ENCODE measurements at places on chromosomes 11 and 22. TPM values are rescaled to one million over a fixed set of nuclear protein-coding genes. Genes with fewer than 3 reads are reported as not detected.

DNA sequence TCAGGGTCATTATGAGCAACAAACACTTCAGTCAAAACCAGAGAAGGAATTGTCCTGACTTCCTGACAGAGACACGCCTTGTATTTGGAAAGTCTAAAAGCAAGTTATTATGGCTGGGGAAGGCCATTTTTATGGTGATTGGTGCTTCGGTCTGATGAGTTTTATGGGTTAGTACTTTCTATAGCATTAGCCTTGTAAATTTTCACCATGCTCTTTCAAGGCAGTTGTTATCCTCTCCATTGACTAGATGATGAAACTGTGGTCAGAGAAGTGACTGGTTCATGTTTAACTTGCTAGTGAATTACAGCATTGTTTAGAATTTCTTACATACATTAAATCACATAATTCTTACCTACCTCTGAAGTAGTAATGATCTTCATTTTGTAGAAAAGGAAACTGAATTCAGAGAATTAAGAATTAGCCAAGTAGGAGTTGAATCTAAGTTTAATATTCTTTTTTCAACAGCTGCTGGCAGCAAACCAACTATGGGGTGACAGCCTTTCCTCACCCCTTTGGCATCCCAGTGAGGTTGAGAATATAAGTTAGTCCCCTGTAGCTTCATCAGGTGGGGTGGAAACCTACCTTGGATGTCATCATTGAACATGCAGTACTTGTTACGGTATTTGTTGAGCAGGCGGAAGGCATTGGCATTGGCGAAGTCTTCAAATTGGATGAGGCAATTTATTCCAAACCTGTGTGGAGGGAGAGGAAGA is 90.0 kb downstream of the CCDC81 start:
- no peak for DNase-seq
- H3K4me3 ChIP-seq: no peak overlapping the region
- no peaks in the 10 kb centered on the region for H3K27me3 ChIP-seq
- peaks cover 5% of the 10 kb centered on the region for H3K36me3 ChIP-seq
- H3K27ac ChIP-seq: no peak overlapping the region

DNA sequence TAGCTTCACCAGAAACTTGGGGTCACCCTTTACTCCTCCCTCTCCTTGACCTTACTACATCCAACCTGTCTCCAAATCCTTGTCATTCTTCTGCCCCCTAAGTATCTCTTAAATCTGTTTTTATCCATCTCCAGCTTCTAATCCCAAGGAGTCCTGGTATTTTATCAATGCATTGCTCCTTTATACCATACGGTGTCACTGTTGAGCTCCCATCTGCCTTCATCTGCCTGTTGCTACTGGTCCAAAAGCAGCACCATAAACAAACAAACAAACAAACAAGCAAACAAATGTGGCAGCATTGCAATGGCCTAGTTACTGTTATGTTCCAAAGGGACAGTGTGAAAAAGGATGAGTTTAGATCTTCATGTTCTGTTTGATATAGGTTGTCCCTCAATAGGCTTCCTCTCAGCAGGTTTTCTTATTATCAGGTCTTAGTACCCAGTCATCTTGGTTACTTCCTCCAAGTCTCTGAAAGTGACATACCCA is 34.2 kb downstream of the DNHD1 start:
- no peak overlapping the region for H3K4me3 ChIP-seq
- peaks cover 25% of the 10 kb centered on the region for H3K36me3 ChIP-seq
- DNase-seq: no peak
- no peaks in the 10 kb centered on the region for H3K27me3 ChIP-seq
- H3K27ac ChIP-seq: no peak overlapping the region

GRCh38 chr11:109508943-109509342 is 87.0 kb downstream of the C11orf87 start:
- H3K4me3 ChIP-seq: no peak overlapping the region
- H3K4me1 ChIP-seq: no peaks in the 10 kb centered on the region
- no peaks in the 10 kb centered on the region for H3K27me3 ChIP-seq
- DNase-seq: no peak

GRCh38 chr22:23533328-23533762 is 46.7 kb downstream of the IGLL1 start:
- H3K4me1 ChIP-seq: peaks cover 5% of the 10 kb centered on the region
- H3K27ac ChIP-seq: no peak overlapping the region
- no peak for DNase-seq
- H3K36me3 ChIP-seq: no peaks in the 10 kb centered on the region
- H3K27me3 ChIP-seq: peaks cover 10% of the 10 kb centered on the region

- DNase-seq: no peak
- no peak overlapping the region for H3K4me3 ChIP-seq
- peaks cover 7% of the 10 kb centered on the region for H3K4me1 ChIP-seq
- H3K36me3 ChIP-seq: peaks cover 43% of the 10 kb centered on the region
Observed at GRCh38 chr11:72307439-72307838, 63.5 kb upstream of the PHOX2A start.

- no peak for DNase-seq
- H3K27me3 ChIP-seq: no peaks in the 10 kb centered on the region
- H3K4me1 ChIP-seq: peaks cover 24% of the 10 kb centered on the region
- no peak overlapping the region for H3K4me3 ChIP-seq
- H3K27ac ChIP-seq: no peak overlapping the region
- H3K36me3 ChIP-seq: peaks cover 14% of the 10 kb centered on the region
Observed at GRCh38 chr22:17549655-17550054, 13.6 kb upstream of the SLC25A18 start.

- peaks cover 34% of the 10 kb centered on the region for H3K4me1 ChIP-seq
- H3K27ac ChIP-seq: no peak overlapping the region
- peaks cover 7% of the 10 kb centered on the region for H3K27me3 ChIP-seq
- DNase-seq: no peak
- peaks cover 8% of the 10 kb centered on the region for H3K36me3 ChIP-seq
- no peak overlapping the region for H3K4me3 ChIP-seq
Observed at GRCh38 chr22:31348766-31349165, 2.6 kb upstream of the PATZ1 start.

DNA sequence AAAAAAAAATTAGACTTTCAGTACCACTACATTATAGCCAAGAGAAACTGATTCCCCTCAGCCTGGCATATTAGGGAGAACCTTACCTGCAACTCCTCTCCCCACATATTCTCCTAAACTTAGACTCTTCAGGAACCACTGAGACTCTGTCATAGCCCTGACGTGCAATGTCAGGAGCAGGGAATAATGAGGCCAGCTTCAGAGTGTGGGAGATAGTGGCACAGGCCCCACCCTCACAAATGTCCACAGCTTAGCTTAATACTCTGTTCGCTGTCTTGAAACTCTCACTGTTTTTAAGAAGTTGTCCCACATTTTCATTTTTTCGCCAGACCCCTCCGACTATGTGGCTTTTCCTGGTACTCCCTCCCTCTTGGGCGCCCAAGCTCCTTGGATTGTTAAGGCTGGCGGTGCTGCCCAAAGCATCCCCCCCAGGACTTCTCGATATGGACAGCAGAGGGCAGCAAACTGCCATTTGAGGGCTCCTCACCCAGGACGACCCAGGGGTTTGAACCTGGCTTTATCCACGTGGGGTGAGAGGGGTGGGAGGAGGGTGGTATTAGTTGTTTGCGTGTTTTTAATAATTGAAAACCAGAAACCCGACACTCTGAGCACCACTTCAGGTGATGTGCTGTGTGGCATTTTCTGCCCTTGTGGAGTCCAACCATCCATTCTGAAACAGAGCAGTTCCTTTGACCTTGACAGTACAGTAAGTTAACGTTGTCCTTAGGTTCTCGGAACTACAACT is 45.2 kb upstream of the RASSF10 start:
- peaks cover 3% of the 10 kb centered on the region for H3K4me1 ChIP-seq
- H3K4me3 ChIP-seq: no peak overlapping the region

- H3K4me3 ChIP-seq: no peak overlapping the region
- no peak for DNase-seq
- no peaks in the 10 kb centered on the region for H3K36me3 ChIP-seq
- H3K4me1 ChIP-seq: peaks cover 25% of the 10 kb centered on the region
- H3K27me3 ChIP-seq: peaks cover 5% of the 10 kb centered on the region
Observed at GRCh38 chr11:44525473-44526252, 39.8 kb upstream of the CD82 start.

GRCh38 chr11:75536786-75537641 is 11.3 kb upstream of the GDPD5 start:
- no peak for DNase-seq
- no peak overlapping the region for H3K27ac ChIP-seq
- no peaks in the 10 kb centered on the region for H3K27me3 ChIP-seq
- no peak overlapping the region for H3K4me3 ChIP-seq
- no peaks in the 10 kb centered on the region for H3K36me3 ChIP-seq

DNA sequence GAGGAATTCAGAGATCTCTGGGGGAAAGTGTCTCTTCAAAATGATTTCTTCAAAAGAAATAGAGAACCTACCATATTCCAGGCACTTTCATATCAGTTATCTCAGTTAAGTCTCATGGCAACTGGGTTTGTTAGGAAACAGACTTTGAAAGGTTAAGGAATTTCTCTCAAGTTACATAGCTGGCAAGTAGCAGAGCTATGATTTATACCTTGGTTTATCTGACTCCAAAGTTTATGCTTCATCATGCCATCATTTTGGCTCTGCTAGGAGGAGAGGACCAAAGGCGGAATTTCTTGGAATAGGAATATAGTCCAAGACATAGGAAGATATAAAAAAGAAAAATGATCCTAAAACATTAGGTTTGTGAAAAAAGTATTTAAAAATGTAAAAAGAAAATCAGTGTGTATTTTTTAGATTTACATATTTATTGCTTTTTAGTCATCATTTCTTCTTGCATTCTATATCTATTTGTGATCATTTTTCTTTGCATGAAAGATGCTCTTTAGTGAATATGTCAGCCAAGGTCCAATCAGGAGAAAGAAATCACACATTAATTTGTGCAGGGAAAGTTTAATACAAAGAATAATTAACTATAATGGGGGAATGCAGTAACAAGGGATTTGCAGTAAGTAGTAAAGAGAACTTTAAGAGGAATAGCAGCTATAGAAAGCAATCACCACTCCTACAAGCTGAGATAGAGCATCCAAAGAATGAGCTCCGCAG is 199.1 kb upstream of the ZBED5 start:
- no peaks in the 10 kb centered on the region for H3K4me1 ChIP-seq
- DNase-seq: no peak
- no peak overlapping the region for H3K4me3 ChIP-seq
- no peaks in the 10 kb centered on the region for H3K36me3 ChIP-seq
- H3K27ac ChIP-seq: no peak overlapping the region
- H3K27me3 ChIP-seq: no peaks in the 10 kb centered on the region

GRCh38 chr11:66956689-66957290 is 1.4 kb downstream of the PC start:
- H3K4me1 ChIP-seq: peaks cover 13% of the 10 kb centered on the region
- H3K27ac ChIP-seq: peak overlapping the region; percentile 88
- no peaks in the 10 kb centered on the region for H3K36me3 ChIP-seq
- no peak overlapping the region for H3K4me3 ChIP-seq
- no peak for DNase-seq
- no peaks in the 10 kb centered on the region for H3K27me3 ChIP-seq

DNA sequence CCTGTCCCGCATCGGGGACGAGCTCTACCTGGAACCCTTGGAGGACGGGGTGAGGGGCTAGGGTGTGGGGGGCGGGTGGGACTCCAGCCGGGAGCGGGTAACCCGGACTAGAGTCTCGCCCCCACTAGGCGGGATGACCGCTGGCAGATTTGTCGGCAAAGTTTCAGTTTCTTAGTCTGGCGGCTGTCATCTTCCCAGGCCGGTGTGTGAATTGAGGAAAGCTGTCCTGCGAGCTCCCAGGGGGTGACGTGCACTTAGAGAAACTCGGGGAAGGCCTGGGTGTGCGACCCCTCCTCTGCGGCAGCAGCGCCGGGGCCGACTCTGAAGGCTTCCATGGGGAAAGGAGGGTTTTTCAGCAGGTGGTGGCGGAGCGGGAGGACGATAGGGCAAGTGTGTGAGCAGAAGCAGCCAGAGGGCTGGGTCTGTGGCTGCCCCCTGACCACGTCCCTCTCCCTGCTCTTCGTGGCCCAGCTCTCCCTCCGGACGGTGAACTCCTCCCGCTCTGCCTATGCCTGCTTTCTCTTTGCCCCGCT is 463 bp downstream of the RAD9A start:
- no peaks in the 10 kb centered on the region for H3K27me3 ChIP-seq
- H3K4me3 ChIP-seq: peak overlapping the region; percentile 92
- peaks cover 27% of the 10 kb centered on the region for H3K36me3 ChIP-seq
- DNase-seq: no peak
- H3K27ac ChIP-seq: peak overlapping the region; percentile 89

DNA sequence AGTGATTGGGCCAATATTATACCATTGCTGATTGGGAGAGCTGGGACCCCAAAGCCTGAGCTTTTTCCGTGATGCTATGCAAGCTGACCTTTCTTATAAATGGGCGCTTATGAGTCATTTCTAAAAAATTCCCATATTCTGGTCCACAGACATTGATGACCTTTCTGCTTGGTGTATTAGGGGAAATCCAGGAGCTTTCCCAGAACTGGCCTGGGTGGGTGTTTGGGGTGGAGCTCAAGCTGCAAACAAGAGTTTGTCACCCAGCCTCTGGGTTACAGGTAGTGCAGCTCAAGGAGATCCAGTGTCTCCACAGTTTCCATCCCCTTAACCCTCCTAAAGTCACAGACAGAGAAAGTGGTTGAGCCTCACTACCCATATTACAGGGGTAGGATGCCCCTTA is 67.7 kb downstream of the CCDC81 start:
- H3K36me3 ChIP-seq: peaks cover 65% of the 10 kb centered on the region
- H3K4me3 ChIP-seq: no peak overlapping the region
- H3K27me3 ChIP-seq: no peaks in the 10 kb centered on the region
- no peak for DNase-seq
- peaks cover 4% of the 10 kb centered on the region for H3K4me1 ChIP-seq

DNA sequence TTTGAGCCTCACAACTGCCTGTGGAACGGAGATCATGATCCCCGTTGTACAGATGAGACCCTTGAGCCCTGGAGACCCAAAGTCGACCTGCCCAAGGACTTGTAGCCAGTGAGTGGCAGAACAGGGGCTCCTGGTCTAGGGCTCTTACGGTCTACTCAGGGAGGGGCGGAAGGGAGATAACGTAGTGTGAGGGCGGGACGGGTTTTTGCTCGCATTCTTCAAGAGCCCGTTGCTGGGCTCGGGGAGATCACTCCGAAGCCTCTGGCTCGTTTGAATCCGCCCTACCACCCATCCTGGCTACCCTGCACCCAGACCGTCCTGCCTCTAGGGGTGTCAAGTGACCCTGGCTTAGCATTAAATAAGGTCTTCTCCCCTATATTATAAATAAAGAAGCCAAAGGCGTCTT is 639 bp downstream of the CRY2 start:
- peak overlapping the region; percentile 91 for H3K4me3 ChIP-seq
- no peaks in the 10 kb centered on the region for H3K36me3 ChIP-seq
- H3K27me3 ChIP-seq: no peaks in the 10 kb centered on the region
- H3K4me1 ChIP-seq: peaks cover 77% of the 10 kb centered on the region
- peak; percentile 29 for DNase-seq

The LSP1 gene
- total RNA-seq: 19.7 TPM

The SYTL2 gene
- total RNA-seq: 3.8 TPM

The TNNI2 gene
- not detected for total RNA-seq

The SOX10 gene
- total RNA-seq: 1.2 TPM

The ADM gene
- 14.2 TPM for total RNA-seq

The GAS2 gene
- 15.9 TPM for total RNA-seq

The ZNRD2 gene
- 21.1 TPM for total RNA-seq

All from left ventricle myocardium inferior (tissue), 1 donor.